Activated T-cell treated with anti-CD3 and anti-CD28 coated beads for 48 hours (primary cell): ENCODE measurements at places on chromosomes 5 and 9.
A peak's percentile ranks its signal among the peaks of the same experiment; 100 is the strongest.

GRCh38 chr5:7271435-7272084 lies 124.4 kb upstream of the ADCY2 start:
- no peak for DNase-seq

DNA sequence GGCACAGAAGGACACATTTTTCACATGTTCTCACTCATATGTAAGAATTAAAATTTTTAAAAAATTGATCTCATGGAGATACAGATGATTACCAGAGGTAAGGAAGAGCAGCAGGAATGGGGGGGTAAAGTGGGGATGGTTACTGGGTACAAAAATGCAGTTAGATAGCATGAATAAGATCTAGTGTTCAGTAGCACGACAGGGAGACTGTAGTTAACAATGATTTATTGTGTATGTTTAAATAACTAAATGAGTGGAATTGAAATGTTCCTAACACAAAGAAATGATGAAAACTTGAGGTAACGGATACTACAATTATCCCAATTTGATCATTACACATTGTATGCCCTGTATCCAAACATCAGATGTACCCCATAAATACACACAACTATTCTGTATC lies 15.2 kb upstream of the TGFBI start:
- DNase-seq, result no peak

GRCh38 chr9:77679088-77679487 lies 31.0 kb upstream of the GNA14 start:
- DNase-seq, result no peak

- DNase-seq, result no peak
Measured at GRCh38 chr5:55546947-55547346, 12.2 kb upstream of the PLPP1 start.

GRCh38 chr5:111557686-111558085 lies 45.4 kb upstream of the STARD4 start:
- no peak for DNase-seq

GRCh38 chr5:151556806-151557205 lies 34.3 kb downstream of the FAT2 start:
- DNase-seq, result no peak

- peak; percentile 11 for DNase-seq
Measured at GRCh38 chr9:122904466-122904822, 715 bp downstream of the RC3H2 start.

DNA sequence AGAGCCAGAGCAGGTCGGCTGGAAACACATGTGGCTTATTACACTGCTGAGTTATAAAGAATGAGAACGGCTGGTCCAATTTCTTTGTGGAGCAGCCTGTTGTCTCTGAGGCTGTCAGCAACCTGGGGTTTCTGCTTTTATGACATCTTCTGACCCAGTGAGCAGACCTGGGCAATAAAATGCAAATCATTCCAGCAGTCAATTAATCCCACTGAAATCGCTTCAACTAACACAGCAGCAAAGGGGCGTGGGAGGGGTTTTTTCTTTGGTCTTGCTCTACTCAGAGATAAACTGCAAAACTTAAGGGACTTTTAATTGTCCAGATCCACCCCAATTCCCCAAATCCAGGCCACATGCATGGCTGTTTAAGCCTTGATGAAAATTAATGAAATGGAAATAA lies 215.7 kb downstream of the SLIT3 start:
- no peak for DNase-seq

DNA sequence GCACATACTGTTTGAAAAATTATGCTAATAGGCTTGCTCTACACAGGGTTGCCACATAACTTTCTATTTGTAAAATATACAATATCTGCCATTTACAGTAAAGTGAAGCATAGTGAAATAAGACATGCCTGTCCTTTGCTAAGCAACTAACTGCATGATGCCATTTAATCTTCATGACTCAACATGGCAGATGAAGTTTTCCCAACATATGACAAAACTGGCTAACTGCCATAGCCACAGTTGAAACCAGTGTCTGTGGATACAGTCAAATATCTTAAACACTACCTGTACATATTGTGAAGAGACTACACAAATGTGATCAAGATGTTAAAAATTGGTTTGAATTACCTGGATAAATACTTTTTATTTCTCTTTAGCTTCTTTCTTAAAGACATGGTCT lies 3.1 kb upstream of the DMAC1 start:
- no peak for DNase-seq

- DNase-seq, result no peak
Measured at GRCh38 chr9:35937227-35937626, 20.7 kb downstream of the OR2S2 start.

DNA sequence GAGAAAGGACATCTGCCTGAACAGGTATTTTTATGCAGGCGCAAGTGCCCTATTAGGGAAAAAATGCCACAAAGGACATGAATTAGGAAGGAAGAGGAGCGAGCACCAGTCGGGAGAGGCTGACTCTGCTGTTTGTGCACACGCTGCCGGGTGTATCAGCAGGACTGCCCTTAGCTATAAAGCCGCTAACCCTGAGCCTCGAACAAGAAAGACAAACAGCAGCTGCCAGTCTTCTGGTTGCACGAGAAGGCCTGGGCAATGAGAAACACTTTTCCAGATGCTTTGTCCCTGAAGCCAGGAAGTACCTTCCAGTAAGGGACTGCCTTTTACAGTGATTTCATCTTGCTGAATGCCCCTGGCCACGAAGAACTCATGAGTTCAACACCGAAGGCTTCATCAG lies 12.6 kb downstream of the QSOX2 start:
- DNase-seq, result no peak

- no peak for DNase-seq
Measured at GRCh38 chr5:10825897-10826644, 65.0 kb upstream of the DAP start.

- DNase-seq, result no peak
Measured at GRCh38 chr9:128116104-128117083, 11.1 kb downstream of the PTGES2 start.

- no peak for DNase-seq
Measured at GRCh38 chr5:56900395-56900794, 9.0 kb upstream of the SETD9 start.

GRCh38 chr9:76528642-76529190 lies 69.7 kb downstream of the GCNT1 start:
- DNase-seq, result no peak

- no peak for DNase-seq
Measured at GRCh38 chr5:142600611-142601358, 85.1 kb downstream of the FGF1 start.

DNA sequence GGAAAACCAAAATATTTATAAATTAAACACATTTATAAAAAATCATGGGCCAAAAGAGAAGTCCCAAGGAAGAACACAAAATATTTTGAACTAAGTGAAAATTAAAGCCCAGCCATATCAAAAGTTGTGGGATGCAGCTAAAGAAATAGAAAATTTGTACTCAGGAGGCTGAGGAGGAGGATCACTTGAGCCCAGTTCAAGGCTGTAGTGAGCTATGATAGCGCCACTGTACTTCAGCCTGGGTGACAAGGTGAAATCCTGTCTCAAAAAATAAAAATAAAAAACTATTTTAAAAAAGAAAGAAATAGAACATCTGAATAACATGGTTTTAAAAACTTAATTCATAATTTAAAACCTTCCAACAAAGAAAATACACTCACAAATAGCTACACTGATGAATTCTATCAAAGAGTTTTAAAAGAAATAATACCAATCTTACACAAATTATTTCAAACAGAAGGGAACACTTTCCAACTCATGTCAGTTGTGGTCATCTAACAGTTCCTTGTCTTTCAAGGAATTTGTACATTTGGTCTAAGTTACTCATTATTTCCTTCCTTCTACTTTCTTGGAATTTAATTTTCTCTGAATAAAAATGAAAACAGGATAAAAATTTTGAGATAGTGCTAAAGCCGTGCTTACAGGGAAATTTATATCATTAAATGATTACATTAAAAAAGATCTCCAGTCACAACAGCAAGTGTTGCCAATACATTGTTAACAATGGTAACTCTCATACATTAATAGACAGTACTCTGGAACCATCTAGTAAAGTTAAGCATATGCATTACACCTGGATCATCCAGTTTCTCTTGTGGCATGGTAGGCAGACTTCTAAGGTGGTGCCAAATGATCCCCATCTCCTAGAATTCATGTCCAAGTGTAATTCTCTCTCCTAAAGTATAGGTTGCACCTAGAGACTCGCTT lies 17.8 kb downstream of the PTBP3 start:
- no peak for DNase-seq

- no peak for DNase-seq
Measured at GRCh38 chr9:19879062-19879461, 90.2 kb upstream of the SLC24A2 start.

DNA sequence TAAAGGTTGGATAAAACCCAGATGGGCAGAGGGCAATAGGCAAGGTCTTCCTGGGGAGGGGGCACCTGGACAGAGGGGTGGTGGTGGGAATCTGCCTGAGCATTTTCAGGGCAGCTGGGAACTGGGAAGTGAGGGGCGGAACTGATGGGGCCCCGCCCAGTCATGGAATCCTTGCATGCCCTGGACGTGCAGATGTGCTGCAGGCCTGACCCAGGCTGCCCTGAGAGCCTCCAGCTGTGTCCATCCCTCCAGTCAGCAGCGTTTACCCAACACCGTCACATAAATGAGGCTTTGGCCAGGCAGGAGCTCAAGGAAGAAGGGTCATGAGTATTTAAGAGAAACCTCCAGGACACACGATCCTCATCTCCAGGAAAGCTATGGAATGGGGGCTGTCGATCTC lies 70.3 kb downstream of the DAB2IP start:
- DNase-seq, result no peak

DNA sequence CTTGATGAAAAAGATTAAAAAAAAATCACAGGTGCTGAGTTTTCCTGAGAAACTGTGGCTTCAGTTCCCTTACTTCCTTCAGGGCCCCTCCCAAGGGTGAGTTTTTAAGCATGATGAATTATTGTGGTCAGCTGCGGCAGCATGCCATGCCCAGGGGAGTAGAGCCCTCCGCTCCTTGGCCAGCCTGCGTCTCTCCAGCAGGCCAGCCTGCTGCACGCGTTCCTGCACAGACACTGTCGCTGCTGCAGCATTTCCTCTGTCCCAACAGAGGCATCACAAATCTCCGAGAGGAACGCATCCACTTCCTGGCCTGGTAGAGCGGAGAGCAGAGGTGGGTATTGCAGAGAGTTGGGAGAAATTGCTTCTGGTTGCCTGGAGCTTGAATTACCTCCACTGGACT lies 26.1 kb upstream of the GLRA1 start:
- no peak for DNase-seq

DNA sequence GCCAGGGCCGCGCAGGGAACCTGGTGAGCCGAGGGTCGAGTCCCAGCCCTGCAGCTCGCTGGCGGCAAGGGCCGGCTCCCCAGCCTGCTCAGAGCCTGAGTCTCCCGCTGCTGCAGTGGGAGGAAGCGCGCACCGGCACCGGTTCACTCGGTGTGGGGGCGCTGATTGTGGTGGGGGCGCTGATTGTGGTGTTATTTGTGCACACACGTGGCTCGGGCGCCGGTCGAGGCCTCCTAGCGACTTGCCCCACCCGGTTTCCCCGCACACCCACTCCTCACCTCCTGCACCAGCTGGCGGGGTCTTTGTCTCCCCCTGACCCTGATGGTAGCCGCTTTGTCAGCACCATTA lies 266.7 kb downstream of the NSG2 start:
- DNase-seq, result no peak

DNA sequence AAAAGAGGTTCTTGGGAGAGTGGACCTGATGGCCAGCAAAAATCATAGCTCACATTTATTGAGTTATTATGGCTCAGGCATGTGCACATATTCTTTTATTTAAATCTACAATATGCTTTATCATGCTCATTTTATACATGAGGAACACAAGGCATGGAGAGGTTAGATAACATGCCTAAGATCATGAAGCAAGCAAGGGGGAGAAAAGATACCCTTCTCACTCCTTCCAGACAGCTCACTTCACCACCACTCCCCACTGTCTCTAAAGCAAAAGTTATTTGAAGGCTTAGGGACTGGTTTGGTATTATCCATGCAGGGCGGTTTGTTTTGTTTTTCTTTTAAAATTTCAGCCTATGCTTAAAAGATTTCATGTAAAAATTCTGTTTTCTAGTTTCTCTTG lies 59.0 kb upstream of the PDE8B start:
- DNase-seq, result no peak

DNA sequence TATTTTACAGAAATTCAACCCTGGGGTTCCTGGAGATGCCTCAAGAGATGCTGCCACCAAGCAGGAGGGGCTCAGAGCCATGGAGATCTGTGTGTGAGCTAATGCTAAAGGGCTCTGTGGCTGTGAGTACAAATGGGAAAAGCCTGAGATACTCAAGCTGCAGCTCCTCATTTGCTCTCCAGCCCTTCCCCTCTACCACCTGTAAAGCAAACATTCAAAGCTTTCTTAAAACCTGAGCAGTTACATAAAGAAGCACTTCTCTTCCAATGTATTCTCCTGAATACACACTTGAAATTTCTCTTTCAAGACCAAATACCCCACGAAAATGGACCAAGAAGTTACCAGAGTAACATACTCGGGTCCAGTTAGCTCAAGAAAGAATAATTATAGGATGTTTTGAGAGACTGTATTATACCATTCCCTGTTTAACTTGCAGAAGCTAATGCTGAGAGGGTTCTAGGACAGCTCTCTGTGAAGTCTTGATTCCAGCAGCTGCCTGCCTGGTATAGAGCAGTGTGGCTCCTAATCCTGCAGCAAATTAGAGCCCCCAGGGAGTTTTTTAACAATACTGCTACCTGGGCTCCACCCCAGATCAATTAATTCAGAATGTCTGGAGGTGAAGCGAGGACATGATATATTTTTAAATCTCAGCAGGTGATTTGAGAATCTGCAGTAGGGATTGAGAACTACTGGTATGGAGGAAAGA lies 21.1 kb downstream of the RGS7BP start:
- DNase-seq, result no peak

DNA sequence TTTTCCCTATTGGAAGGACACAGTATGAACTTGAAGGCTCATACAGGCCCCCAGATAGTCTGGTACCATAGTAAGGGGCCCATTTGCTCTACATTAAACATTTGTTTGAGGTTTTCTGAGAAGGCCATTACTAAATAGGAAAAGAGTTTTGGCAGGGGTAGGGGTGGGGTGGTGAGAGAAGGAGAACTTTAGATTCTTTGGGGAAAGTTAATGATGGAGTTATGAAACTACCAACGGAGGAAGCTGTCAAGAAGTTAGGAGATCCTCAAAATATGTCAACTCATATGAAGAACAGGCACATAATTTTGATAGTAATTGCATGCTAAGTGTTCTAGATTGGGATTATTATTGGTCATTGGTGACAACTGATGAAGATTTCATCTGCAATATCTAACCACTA lies 114.7 kb downstream of the TAF11L14 start:
- DNase-seq, result no peak

DNA sequence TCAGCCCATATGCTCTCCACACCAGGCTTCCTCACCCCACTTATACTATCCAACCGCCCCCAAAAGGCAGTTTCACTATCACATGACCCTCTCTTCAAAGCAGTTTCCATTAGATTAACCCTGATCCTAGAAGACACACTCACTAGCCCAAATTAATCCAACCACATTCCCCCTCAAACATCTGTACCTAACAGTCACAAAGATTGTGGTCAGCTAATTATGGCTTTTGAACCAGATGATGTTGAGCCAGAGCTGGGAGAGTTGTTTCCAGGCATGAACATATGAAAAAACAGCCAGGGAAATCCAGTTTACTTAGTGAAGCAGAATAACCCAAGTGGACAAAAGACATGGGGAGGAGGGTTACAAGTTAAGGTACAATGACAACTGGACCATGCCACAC lies 131.2 kb downstream of the SPOCK1 start:
- DNase-seq, result no peak
